ENCODE measurements at places on chromosomes 7 and 10.

DNA sequence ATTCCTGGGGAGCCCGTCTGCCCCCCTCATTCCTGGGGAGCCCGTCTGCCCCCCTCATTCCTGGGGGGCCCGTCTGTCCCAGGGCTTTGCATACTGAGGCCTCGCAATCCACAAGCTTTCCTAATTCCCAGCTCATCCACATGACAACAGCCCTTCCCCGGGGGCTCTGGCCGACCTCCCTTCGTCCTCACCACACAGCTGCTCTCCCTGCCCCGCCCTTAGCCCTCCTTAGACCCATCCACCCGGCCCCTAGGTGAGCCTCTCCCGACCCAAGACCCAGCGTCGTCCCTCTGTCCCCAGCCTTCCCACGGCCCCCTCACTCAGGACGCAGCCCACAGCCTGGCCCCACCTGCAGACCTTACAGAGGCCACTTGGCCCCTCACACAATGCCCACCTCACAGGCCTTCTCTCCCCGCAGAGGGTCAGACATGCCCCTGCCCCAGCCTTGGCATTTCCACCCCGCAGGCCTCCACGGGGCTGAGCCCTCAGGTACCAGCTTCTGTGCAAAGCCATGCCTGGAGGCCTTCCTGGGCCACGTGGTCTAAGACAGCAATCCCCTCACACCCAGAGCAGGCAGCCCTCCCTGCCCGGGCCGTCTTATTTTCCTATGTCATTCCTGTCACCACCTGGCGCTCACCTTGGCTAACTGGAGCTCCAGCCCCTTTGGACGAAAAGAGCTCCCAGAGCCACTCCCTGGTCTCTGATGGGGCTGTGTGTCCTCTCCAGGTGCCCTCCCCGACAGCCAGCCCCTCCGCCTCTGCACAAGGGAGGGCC is 3.5 kb upstream of the FAM20C start:
- DNase-seq, result no peak

GRCh38 chr7:130489140-130489983 is 2.5 kb upstream of the MEST start:
- no peak for DNase-seq

DNA sequence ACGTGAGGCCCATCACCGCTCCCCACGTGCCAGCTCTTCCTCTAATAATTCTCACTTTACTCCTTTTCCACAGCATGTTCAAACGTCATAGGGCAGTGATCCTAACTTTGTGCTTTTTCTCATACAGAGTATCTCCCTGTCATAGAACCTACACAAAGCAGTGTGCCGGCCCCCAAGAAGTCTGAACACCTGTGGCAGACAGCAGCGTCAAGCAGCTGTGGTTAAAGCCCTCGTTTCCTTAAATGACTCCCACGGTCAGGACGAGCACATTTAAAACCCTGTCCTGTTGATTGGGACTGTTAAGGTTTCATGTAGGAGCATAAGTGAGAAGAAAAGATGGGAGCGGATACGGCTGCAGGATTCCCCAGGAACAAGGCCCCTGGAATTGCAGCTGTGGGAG is 267.2 kb downstream of the DIP2C start:
- no peak for DNase-seq

GRCh38 chr10:13594641-13595040 is 7.9 kb downstream of the PRPF18 start:
- DNase-seq, result no peak

GRCh38 chr10:132232023-132232951 is 45.5 kb downstream of the DPYSL4 start:
- no peak for DNase-seq

GRCh38 chr10:132070724-132071123 is 5.0 kb downstream of the JAKMIP3 start:
- DNase-seq, result no peak

GRCh38 chr10:118531105-118531852 is 64.2 kb downstream of the PRLHR start:
- DNase-seq, result no peak

DNA sequence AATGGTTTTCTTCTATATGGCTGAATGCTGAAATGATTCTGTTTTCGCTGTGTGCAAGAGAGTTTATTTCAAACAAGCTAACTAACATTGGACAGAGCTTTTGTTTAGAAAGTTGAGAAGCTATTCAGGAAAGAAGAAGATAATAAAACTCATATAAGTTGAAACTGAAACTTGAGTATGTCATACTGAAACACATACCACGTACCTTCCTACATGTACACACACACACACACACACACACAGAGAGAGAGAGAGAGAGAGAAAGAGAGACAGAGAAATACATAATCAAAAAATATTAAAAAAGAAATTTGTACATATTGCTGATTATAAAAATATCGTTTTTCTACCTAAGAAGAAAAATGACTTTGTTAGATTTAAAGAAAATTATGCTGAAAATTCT is 561.9 kb upstream of the KCND2 start:
- DNase-seq, result no peak

GRCh38 chr7:158251061-158251965 is 336.3 kb downstream of the PTPRN2 start:
- no peak for DNase-seq

DNA sequence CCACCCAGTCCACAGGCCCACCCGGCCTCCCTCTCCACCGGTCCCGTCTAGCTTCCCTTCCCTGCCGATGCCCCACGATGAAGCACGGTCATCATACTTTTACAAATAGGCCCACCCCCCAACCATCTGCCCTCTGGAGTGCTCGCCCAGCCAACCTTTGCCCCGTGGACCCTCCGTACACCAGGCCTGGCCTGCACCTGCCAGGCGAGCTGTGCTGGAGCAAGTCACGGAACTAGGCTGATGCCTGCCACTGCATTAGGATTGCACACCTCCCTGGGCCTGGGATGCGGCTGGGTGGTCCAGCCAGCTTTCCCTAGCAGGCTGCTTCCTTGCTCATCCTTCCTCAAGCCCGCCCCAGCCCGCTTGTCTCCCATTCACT is 44.7 kb downstream of the PPIF start:
- DNase-seq, result no peak

GRCh38 chr10:20299034-20299736 is 483.0 kb downstream of the PLXDC2 start:
- no peak for DNase-seq

GRCh38 chr7:118259115-118259514 is 34.6 kb downstream of the ANKRD7 start:
- no peak for DNase-seq

- DNase-seq, result no peak
These were observed 521.0 kb downstream of the SORCS1 start for GRCh38 chr10:106643473-106643872.

- DNase-seq, result no peak
These were observed 3.0 kb downstream of the H2BK1 start for GRCh38 chr7:151207315-151207714.

- DNase-seq, result no peak
These were observed 114.1 kb downstream of the CPED1 start for GRCh38 chr7:121102619-121103018.

- DNase-seq, result no peak
These were observed 6.1 kb upstream of the HSPA12A start for GRCh38 chr10:116748471-116748870.

DNA sequence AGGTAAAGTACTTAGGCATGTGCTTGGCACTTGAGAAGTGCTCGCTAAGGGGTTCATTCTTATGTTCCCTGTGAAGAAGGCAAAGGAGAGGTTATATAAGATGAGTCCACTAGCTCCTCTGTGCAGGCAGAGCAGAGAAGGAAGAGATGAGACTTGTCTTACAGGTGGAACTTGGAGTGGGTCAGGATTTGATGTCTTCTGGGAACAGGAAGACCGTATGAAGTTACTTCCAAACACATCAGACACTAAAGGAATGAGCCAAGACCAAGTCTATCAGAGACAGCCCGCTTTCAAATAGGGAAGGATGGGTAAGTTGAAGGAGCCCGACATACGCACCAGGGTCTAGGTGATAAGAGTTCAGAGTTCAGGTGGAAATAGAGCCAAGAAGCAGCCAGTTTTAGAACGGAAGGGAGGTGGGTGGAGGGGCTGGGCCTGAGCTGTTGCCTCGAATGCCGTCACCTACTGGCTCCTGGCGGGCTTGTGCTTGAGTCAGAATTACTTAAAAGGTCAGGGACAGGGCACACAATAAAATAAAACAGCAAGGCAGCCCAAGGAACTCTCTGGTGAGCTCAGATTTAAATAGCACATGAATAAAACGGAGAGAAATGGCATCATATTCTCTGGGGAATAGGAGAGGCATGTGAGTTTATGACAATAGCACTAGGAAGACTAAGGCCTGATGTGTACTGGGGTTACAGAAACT is 56.1 kb upstream of the GRB10 start:
- no peak for DNase-seq

- no peak for DNase-seq
These were observed 36.7 kb upstream of the SLIT1 start for GRCh38 chr10:97222326-97222961.

- no peak for DNase-seq
These were observed 60.3 kb upstream of the C1GALT1 start for GRCh38 chr7:7122033-7122478.

GRCh38 chr7:12111422-12112405 is 99.4 kb upstream of the TMEM106B start:
- DNase-seq, result no peak

DNA sequence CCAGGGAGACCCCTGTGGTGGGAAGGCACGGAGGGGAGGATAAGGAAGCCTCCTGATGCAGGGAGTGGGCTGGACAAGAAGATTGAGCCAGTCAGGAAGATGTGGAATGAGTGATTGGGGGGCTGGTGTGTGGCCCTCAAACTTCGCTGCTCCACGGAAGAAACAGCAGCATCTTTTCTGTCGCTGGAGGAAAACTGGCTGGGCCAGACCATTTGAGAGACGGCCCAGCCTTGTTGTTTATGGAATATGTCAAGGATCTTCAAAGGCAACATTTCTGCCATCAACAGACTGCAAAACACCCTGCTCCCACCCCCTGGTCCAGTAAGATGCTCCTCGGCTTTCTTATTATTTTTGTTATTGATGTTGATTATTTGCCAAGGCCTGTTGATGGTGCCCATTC is 29.4 kb downstream of the PALD1 start:
- no peak for DNase-seq

GRCh38 chr10:35640474-35640873 is 1.6 kb downstream of the FZD8 start:
- no peak for DNase-seq

DNA sequence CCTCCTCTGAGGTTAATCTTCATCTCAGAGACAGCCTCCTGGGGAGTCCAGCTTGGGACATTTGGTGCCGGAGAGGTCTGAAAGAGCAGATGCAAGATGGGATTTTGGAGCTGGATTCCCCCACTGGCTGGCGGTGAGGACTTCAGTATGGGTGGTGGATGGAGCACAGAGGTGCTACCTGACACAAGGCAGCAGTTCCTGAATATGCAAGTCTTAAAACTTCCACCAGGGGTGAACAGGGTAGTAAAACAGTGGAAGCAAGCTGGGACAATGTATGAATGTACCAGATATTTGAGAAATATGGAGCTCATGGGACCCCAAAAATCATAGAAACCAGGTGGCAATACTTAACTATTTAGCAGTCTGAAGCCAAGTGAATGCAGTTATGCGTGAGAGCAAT is 4.8 kb upstream of the TAF3 start:
- DNase-seq, result no peak

DNA sequence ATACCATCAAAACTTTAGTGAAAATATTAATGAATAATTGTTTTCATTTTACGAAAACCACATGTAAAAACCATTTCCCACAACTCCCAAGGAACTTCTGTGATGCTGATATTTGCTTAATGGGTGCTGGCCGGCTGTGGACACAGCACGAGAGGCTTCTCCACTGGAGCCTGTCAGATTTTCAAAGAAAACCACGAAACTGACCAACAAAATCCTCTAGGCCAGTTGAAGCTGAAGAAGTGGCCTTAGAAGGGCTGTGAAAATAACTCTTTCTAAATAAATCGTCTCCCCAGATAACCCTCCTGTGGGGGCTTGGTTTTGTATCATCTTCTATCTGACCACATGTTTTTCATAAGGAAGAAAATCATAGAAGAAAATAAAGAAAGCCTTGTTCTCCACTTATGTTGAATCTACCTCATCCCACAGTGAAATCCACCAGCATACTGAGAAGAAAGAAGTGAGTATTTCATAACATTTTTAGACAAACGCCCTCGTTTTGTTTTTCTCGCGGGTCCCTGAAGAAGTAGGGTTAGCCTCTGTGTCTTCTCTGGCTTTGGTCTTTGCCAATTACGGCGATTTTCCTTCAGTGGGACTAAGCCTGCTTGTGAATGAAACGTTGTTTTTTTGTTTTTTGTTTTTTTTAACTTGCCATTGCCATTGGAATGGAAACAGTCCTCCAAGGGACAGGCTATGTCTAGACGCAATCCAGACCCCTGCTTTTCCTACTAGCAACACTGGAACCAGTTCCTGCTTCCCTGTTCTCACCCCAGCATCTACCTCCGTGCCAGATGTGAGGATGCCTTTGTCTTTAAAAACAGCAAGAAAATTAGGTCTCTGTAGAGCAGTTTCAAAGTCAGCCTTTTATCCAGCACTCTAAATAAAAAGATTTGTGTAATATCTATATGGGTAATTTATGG is 123.9 kb downstream of the ADAM12 start:
- DNase-seq, result no peak

DNA sequence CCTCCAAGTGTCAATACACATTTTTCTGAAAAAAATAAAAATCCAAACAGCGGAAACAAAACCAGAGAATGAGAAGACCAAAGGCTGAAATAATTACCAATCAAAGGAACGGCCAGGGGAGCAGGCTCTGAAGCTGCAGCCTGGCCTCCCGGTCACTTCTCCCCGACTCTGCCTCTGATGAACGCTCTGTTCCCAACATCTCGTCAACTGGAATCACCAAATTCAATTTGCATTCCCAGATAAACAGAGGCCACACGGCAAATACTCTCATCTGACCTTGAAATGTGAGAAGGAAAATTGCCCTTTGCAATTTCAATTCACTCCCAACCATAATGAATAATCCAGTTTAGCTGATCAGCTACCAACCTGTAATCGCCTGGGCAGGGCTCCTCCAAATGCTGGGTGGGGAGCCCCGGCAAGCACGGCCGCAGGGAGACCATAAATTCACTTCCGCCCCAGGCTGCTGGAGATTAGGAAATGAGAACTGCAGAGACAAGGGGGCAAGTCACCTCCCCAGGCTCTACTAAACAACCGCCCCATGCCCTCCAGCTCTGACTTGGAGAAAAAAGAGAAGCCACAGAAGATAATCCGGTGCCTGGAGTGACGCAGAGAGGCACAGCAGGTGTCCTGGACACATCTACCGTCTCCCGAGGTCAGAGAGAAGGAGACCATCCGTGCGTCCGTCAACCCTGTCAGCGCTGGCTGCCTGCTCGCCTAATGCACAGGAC is 153.2 kb downstream of the MAD1L1 start:
- no peak for DNase-seq

GRCh38 chr10:132526676-132527075 is 10.9 kb upstream of the INPP5A start:
- DNase-seq, result no peak

- no peak for DNase-seq
These were observed 43.1 kb downstream of the CCDC71L start for GRCh38 chr7:106617860-106618259.

DNA sequence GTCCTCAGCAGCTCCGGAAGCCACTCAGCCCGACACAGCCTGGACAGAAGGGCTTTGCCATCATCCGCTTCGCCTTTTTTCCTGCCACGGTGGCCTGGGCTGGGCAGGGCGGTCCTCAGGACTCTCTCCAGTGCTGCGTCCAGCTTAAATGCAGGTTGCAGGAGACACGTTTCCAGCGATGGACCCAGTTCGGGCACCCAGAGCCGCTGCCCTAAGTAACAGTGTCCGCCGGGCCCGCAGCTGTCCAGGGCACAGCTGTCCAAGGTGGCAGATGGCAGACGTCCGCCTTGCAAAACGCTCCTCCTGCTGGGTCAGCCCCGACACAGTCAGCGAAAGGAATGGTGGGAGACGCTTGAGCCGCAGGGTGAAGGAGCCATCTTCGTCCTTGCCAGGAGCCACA is 37.0 kb upstream of the FOXL3 start:
- DNase-seq, result no peak

- DNase-seq, result no peak
These were observed 2.1 kb upstream of the GUSB start for GRCh38 chr7:65983965-65984658.

Data from stimulated activated CD8-positive, alpha-beta memory T cell treated with anti-CD3 and anti-CD28 coated beads, Interleukin-4, amount 100 ng/mL, for 1 hour (primary cell).